Fibroblast of lung (primary cell): ENCODE measurements at places on chromosomes 6 and 20. TPM values are rescaled to one million over a fixed set of nuclear protein-coding genes. Genes with fewer than 3 reads are reported as not detected.

- no peak for DNase-seq
- no peak overlapping the region for H3K27ac ChIP-seq
- H3K27me3 ChIP-seq, result no peaks in the 10 kb centered on the region
- H3K36me3 ChIP-seq, result peaks cover 10% of the 10 kb centered on the region
Observed at GRCh38 chr20:47221036-47221625, 135.4 kb downstream of the ZMYND8 start.

- H3K4me1 ChIP-seq, result peaks cover 4% of the 10 kb centered on the region
- DNase-seq, result peak; percentile 28
- H3K4me3 ChIP-seq, result no peak overlapping the region
- no peaks in the 10 kb centered on the region for H3K27me3 ChIP-seq
Observed at GRCh38 chr20:20489054-20489453, 121.2 kb downstream of the INSM1 start.

Gene HSPA12B
- total RNA-seq, result 0.17 and 0.77 TPM in 2 replicates

Gene KCNB1
- under 0.01 TPM in 2 replicates for total RNA-seq

- no peaks in the 10 kb centered on the region for H3K36me3 ChIP-seq
- H3K4me1 ChIP-seq, result peaks cover 7% of the 10 kb centered on the region
- no peak overlapping the region for H3K27ac ChIP-seq
- DNase-seq, result no peak
Observed at GRCh38 chr6:84653027-84653551, 111.3 kb downstream of the TBX18 start.
